ENCODE measurements at places on chromosomes 7 and 10.
A peak's percentile ranks its signal among the peaks of the same experiment; 100 is the strongest.

DNA sequence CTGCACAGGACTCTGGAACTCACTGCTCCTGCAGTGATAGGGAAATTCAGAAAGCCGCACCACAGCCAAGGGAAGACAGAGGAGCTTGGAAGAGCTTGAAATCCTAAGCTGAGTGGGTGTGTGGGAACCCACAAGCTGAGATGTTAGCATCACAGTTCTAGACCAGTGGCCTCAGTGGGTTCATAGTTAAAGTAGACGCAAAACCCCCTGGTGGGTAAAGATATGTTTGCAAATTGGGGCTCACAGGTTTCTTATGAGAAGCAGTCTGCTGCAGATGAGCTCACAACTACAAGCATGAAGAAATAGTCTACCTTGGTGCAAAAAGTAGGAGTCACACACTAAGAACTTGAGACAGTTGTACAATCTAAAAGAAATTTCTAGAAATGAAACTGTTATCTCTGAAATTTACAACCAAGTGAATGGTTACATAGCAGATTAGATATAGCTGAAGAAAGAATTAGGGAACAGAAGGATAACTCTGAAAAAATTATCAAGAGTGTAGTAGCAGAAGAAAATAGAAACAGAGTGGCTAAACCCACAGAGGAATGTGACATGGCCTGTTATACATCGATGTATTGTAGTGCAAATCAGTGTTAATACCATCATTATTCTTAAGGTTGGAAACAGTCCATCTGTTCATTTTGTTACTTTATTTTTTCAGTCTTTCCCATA, 77.2 kb downstream of the DYNC2I1 start:
- no peak for DNase-seq

DNA sequence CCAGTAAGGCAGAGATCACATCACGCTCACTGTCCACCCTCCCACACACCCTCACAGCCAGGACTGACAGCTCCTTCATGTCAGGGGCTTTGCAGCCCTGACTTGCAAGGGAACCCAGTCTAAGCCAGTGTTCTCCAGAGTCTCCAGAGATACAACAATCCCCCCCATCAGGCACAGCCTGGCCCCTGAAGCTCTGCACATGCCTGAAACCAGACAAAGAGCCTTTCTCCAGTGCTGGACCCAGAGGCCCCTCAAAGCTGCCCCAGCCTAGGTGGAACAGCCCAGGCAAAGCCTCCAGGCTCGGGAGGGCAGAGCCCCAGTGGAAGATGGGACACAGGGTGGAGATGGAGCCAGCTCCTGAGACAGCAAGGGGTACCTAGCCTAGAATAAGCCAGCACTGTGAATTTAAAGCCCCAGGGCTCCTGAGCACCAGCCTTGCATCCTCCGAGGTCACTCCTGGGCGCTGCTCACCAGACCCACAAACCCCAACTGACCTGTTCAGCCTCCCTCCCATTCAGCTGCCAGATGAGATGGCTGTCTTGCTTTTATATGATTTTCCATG, 50.2 kb downstream of the GRID1 start:
- DNase-seq = peak; percentile 37

DNA sequence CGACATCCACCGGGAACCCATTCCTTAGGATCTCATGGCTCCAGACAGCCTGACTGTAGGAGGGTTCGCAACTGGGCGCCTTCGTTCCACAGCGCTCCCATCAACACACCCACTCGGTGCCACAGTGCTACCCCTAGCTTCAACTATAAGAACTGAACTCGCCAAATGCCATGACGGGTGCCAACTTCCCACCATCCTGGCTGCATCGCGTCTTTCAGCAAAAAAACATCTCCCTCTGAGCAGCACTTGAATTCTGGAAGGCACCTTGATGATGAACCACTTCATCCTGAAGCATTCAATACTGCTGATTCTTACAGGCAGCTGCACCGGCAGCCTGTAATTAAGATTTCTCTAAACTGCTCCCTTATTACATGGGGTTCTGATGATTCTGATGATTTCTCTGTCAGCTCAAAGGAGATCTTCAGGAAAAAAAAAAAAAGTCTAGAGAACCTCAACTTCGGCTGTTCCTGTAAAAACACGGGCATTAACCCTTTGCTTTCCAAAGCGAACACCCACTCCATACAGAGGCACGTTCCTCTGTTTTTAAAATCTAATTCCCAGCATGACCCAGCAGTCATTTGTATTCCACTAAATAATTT, 1.3 kb downstream of the CYTH3 start:
- DNase-seq = peak; percentile 74

- DNase-seq = no peak
Measured at GRCh38 chr7:120733143-120733542, 124.8 kb downstream of the TSPAN12 start.

GRCh38 chr7:134154581-134155130, 27.5 kb downstream of the LRGUK start:
- DNase-seq = no peak

GRCh38 chr7:69765879-69766278, 167.6 kb downstream of the AUTS2 start:
- DNase-seq = no peak

DNA sequence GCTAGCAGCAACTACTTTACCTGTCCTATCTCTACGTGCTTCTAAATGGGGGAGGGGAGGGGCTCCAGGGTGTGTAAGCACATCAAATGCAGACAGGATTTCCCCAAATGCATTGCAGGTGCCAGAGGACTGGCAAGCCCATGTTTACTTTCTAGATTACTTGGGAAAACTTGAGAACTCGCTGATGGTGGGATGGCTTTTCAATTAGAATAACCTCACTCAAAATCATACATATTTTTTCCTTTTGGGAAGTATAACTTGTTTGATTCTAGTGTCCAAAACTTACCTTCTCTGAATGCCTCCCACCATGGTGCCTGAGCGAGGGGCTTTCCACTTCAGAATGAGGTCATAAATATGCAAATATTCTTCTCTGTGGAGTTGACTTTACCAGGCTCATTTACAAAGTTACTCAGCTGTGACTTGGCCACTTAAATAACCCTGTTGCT, 191.3 kb upstream of the RHOBTB1 start:
- no peak for DNase-seq

DNA sequence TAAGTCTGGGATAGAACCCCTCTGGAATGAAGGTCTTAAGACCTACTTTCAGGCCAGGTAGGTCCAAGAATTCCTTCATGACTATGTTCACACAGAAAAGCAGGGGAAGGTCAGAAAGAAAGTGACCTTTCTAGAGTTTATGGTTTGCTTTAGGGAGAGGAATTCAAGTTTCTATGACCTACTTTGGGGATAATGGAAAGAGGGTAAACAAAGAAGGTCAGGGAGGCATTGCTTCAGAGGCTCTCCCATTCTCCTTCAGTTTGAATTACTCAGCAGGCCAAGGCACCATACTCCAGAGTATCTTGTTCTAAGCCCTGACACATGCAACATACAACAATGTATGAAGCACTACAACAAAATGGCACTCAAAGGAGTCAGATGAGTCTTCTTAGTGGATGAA, 11.5 kb upstream of the MACC1 start:
- DNase-seq = no peak

- peak; percentile 49 for DNase-seq
Measured at GRCh38 chr7:47303695-47304453, 278.0 kb downstream of the TNS3 start.

DNA sequence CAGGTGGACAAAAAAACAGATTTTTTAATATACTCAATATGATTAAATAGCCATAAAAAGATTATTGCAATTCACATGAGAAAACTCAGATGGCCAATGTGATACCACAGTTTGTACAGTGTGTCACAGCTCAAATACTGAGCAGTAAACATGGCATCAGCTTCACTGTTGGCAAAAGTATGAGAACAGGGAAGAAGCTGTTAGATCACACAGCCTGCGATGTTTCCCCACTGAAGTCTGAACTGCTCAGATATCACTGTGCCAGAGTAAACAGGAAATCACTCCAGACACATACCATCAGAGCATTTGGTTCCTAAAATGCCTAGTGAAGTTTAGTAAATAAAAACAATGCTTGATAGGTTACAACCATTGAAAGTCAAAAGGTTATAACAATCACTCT, 347.8 kb downstream of the ETV1 start:
- DNase-seq = no peak

- DNase-seq = no peak
Measured at GRCh38 chr7:77393261-77393660, 22.9 kb downstream of the GSAP start.

DNA sequence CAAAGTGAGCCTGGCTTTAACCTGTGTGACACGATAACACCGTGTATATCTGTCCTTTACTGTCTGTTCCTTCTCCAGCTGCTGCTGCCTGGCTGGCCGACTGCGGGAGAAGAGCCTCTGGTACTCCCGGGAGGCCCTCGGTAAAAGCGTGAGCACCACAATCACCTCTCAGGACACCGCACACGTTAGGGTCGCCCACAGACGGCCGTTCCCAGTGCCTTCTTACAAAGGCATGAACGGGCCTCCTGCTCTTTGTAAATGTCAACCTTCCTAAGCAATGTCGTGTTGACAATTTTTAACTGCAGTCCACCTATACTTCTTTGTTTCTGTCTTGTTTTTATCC, 177.6 kb downstream of the DIP2C start:
- no peak for DNase-seq

- no peak for DNase-seq
Measured at GRCh38 chr10:70885931-70886903, 2.1 kb downstream of the PCBD1 start.

DNA sequence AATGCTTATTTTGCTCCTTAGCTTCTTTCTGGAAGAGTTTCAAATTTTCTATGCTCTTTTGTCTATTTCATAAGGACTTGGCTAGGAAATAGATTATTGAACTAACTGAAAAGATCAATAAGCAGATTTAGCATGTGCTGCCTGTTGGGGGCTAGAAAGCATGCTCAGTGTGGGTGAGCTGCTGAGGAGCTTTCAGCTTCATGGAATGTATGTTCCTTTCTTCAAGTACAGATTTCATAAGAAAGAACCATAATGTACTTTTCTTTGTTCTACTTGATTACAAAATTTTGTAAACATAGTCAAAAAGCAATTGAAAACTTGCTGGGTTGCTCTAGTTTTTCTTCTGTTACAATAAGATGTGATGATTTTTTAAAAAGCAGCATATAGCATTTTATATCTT, 73.8 kb downstream of the TAF3 start:
- DNase-seq = no peak

- no peak for DNase-seq
Measured at GRCh38 chr7:50848203-50848602, 65.5 kb upstream of the GRB10 start.

GRCh38 chr7:20432071-20432470, 101.4 kb downstream of the ITGB8 start:
- no peak for DNase-seq

- no peak for DNase-seq
Measured at GRCh38 chr7:128044064-128044463, 12.8 kb upstream of the LRRC4 start.
